ENCODE measurements at places on chromosomes 6 and 20. TPM values are rescaled to one million over a fixed set of nuclear protein-coding genes. Genes with fewer than 3 reads are reported as not detected.

PLG gene
- total RNA-seq = 0.30 TPM

AGER gene
- total RNA-seq = 26.0 TPM

BPIFB2 gene
- not detected for total RNA-seq

TUBB2B gene
- 665 TPM for total RNA-seq

SDCBP2 gene
- 1.6 TPM for total RNA-seq

KHDC1L gene
- not detected for total RNA-seq

DNA sequence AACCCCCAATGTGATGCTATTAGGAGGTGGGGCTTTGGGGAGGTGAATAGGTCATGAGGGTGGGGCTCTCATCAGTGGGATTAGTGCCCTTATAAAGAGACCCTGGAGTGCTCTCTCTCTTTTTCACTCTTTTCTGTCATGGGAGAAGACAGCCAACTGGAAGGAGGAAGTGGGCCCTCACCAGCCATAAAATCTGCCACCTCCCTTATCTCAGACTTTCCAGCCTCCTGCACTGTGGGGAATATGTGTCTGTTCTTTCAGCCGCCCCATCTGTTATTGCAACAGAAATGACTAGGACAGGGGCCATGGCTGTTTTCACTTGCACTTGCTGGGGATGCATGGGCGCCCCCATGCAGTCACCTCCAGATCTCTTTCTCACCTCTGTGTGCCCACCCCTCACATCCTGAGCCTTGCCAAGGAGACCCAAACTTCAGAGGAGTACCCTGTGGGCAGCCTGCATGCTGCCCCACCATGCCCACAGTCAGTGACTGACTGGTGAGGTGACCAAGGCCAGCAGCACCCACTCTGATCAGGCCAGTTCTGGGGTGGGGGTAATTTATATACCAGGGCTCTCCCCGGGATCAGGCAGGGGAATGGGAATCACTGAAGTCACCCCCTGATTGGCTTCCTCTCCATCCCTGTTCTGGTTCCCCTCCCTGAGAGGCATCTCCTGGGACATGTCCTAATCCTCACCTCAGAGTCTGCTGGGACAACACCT lies 118.4 kb downstream of the ANKRD60 start:
- DNase-seq = no peak

- DNase-seq = no peak
Observed at GRCh38 chr20:10861619-10862018, 187.8 kb upstream of the JAG1 start.

- no peak for DNase-seq
Observed at GRCh38 chr6:158205169-158205944, 37.2 kb downstream of the GTF2H5 start.

DNA sequence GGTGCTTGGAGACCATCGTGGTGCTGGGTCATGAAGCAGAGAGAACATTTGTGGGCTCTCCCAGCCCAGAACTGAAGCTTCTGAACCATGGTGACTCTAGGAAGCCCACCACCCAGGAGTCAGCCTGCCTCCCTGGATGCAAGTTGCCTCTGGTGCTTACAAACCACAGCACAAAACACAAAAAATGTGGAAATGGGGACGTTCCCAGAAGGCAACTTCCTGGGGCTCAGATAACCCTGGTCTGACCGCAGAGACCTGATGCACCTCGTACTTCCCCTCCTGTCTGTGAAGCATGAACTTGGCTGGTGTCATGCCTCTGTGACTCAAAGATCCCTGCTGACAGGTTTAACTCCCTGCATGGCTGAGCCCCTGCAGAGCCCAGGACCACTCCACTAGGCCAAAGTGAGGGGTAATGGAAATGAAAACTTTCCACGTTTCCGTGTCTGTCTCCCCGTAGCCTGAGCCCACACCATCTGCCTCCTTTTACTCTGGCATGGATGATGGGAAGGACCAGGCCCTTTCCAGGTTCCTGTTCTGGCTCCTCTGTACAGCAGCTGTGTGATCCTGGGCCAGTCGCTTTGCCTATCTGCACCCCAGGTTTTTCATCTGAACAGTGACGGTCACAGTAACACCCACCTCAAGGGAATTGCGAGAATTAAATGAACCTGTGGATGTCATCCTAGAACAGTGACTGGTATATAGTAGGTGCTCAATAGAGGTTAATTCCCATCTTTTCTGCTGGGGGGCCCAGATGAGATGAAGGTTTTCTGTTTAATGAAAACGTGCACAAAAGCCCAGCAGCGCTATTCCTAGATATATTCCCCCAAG lies 57.7 kb downstream of the PPP1R16B start:
- no peak for DNase-seq

DNA sequence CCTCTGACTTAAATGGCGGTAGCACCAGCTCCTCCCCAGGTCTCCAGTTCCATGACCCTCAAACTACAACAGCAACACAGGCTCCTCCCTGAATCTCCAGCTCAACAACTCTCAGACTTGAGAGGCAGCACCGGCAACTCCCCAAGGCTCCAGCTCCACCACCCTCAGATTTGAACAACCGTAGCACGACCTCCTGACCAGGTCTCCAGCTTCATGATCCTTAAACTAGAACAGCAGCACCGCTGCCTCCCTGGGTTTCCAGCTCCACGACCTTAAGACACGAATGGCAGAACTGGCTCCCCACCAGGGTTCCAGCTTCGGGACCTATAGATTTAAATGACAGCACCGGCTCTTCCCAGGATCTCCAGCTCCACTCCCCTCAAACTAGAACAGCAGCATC lies 325.8 kb downstream of the PREX1 start:
- no peak for DNase-seq

DNA sequence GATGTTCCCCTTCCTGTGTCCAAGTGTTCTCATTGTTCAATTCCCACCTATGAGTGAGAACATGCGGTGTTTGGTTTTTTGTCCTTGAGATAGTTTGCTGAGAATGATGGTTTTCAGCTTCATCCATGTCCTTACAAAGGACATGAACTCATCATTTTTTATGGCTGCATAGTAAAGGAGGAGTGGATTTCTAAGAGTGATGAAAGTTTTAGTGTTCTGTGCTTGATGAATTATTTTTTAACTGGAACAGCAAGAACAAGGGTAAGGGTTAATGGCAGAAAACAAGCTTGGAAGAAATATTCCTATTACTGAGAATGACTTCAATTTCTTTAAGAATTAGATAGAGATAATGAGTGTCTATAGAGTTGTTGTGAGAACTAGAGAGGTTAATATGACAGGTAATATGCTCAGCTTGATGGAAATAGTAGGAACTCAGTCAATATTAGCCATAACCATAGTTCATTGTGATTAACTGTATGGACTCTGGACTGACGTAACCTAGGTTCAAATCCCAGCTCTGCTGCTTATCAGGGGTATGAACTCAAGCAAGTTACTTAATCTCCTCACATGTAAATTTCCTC lies 190.0 kb downstream of the RPS12 start:
- DNase-seq = no peak

All from neural crest cell (in vitro differentiated cells).